ENCODE measurements at places on chromosomes 7 and 10.

DNA sequence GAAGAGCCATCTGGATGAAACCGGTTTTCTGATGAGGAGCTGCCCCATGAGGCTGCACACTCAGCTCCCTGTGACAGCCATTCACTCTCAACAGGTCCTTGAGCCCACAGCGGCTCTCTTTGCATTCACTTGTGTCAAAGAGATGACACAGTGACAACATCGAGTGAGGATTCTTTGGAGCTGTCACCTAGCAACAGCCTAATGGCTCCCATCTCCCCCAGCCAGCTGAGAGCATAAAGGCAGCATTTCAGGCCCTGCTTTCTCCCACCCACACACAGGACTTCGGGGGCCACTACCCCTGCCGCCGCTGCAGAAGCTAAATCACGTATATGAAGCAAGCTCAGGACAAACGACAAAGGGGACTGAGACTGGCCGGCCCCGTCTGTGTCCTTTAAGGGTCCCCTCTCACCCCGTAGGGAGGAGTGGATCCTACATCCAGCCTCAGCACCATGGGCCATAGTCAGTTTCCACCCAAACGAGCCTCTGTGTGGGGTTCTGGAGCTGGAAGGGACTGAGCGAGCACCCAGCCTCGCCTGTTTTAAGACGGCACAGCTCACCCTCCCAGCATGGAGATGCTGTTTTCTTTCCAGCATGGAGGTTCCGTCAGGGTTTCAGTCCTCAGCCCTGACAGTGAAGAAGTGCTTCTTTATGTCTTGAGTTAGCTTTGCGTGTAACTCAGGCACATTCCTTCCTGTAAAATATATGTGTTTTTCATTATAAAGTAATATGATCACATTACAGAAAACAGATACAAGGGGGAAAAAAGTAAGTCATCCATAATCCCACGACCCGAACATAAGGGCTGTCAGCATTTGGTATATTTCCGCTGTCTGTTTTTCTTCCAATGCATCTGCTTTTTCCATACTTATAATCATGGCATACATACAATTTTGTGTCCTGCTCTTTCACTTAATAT lies 4.9 kb downstream of the CPA4 start:
- DNase-seq = no peak

DNA sequence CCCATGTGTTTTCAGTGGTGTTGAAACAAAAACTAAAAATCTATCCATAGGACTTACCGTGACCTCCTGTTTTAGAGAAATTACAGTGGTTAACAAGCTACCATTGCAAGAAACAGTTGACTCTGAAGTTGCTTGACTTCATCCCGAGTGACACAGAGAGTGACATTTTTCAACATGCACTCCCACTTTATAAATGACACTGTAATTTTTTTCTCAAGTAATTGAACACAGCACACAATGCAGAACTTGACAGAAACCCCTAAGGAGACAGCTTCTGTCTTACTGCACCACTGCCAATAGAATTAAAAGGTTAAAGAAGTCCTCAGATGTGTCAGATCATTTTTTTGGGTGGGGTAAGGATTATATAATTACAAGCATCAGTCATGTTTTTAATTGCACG lies 246.1 kb downstream of the CELF2 start:
- DNase-seq = no peak

- no peak for DNase-seq
Measured at GRCh38 chr7:141452911-141453310, 98.3 kb upstream of the AGK start.

DNA sequence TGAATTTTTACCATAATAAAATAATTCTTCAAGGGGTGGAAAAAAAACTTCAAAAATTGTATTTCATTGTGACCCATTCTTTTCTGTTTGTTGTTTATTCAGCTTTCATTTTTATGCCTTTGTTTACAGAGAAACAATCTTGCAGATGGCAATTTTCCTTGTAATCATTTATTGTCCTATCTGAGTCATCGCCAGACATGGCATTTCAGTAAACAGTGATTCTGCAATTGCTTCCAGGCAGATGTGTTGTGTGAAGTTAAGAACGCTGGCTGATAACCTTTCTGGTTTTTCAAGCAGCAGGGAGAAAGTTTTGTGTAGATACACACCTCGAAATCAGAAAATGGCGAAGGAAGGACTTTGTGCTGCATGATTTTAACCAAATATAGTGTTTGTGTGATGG lies 80.7 kb upstream of the RPA3 start:
- DNase-seq = no peak

GRCh38 chr7:132742189-132742612 lies 165.9 kb upstream of the PLXNA4 start:
- no peak for DNase-seq

Measured in activated T-cell treated with anti-CD3 and anti-CD28 coated beads for 1 hour (primary cell).